NCI-H345 (cell line): ENCODE measurements at places on chromosomes 6 and 20.

DNA sequence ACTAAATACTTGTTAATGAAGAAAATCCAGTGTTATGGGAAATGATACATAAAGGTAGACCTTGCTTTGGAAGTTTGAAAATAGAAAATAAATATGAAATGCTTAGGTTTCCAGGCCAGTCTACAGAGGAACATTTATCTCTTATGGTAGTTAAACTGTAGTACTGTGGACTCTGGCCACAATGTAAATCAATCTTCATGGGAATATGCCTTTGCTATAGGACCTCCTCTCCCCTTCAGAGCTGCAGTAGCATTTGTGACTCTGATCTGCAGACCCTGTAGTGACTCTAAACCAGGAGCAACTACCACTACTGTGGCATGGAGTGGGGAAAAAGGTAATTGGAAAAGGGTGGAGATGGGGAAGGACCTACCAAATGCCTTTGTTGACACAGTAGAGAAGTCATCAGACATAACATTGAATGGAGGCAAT, 4.5 kb downstream of the HSPA1A start:
- no peak for DNase-seq

DNA sequence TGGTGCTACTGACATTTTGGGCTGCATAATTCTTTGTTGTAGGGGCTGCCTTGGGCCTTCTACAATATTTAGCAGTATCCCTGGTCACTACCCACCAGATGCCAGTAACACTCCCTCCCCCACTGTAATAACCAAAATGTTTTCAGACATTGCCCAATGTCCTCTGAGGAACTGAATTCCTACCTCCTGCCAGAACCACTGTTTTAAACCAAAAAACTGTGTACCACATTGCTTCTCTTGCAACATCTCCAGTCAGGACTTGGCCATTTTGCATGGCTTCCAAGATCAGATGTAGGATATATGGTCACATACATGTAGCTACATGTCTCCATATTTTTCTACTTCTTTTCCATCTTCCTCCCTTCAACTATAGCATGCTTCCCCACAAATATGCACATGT, 97.4 kb upstream of the IFNGR1 start:
- no peak for DNase-seq

DNA sequence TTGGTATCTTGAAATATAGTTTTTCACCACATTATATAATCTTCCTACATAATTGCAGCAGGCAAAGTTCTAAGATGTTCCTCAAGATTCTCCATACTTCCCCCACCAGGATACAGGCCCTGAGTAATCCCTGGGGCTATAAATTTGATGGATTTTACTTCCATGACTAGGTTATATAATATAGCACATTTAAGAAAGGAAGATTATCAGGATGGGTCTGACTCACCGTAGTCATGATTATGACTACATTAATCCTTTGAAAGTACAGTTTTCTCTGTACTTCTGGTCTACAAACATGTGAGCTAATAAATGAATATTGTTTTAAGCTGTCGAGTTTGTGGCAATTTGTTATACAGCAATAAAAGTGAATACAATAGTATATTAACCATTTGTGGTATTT, 122.5 kb downstream of the MACROD2 start:
- no peak for DNase-seq

DNA sequence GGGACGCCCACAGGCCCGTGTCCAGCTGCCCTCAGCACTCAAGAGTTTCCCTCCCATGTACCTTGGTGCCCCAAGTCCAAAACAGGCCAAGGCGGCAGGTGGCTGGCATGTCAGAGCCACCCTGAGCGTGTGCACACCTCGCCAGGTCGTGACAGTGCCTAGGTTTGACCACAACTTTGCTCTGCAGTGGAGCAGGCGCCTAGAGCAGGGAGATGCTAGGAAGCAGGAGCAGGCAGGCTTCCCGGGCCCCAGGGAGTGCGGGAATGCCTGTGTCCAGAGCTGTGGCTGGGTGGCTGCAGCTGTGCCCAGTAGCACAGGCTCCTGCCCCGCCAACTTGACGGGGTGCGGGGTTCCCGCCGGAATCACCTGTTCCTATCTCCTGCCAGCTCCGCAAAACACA, 380.8 kb upstream of the IMPG1 start:
- no peak for DNase-seq

DNA sequence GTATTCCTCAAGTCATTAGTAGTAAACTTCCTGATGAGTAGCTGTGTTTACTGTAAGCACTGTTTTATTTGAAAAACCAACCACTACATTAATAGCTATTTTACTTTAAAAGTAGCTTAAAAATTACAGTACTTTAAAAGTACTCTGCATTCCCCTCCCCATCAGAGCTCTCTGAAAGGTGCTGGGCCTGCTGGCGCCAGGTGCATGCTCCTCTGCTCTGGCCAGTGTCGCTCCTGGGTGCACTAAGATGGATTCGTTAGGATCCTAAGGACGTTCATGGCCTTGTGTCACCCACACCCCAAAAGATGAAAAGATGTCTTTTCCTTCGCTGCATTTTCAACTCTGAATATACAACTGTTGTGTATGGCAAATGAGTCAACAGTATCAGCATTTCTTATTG, 43.9 kb upstream of the KIF25 start:
- no peak for DNase-seq

GRCh38 chr6:107292715-107293271, 166.6 kb downstream of the PDSS2 start:
- no peak for DNase-seq

DNA sequence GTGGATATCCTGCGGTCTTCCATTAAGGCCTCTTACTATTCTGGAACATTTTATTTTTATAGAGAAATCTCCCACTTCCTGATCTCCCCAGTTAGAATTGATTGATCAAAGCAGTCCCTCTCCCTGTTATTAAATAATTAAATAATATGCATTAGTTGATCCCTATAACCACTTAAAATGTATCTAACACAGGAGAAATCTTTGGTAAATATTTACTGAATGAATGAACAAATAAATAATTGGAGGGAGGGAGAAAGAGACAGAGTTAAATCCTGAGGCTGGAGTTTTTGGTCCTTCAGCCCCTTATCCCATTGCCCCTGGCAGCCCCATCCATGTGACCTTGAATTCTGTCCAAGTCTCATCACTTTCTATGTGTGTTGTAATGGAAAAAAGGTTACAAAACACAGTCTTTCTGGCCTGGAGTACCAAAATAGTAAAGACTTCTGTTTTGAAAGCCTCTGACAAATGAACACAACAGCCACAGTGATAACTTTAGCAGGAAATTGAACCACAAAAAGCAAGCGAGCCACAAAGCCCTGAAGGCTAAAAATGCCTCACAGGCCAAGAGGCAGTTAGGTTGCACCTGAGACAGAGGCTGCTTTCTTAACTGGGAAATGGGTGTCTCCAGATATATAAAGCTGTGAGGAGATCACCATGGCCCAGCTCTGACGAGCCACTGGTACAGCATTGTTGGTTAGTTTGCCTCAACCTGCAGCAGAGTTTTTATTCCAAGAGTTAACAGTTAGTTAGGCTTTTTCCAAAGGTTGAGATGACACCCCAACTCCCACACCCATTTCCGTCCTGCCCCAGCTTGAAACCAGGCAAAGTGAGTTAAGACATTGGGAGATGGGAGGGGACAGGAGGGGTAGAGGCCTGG, 11.3 kb downstream of the NT5E start:
- no peak for DNase-seq

DNA sequence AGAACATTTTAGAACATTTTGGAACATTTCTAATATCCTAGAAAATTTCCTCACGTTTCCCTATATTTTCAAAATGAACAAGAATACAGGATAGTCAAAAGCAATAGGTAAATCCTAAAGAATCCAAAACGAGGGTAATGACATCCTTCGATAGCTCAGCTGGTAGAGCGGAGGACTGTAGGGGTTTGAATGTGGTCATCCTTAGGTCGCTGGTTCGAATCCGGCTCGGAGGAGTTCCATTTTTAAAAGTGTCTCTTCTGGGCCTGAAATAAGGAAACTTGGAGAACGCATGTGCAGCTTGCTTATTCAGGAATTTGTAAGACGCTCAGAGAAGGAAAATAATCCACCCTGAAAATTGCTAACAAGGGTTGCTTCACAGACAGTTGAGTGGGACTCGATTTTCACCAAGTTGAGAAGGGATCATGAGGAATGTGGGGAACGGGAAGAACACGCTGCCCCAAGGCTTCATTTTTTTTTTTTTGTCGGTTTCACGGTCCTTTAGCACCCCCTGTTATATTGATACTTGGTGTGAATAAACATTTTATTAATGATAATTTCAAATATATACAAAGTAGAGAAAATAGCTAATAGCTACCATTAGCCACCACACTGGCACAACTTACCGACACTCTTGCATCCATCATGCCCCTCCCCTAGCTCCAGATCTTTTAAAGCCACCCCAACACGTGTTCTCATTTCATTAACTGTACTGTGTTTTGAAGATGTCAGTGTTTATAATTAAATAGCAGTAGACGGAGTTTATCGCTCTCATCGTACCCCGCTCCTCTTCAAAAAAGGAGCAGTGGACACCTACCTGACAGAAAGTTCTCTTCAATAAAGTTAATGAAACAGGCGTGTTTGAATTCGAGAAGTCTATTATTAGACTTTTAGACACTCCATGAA, 1.8 kb upstream of the ABT1 start:
- DNase-seq, result peak; percentile 12

DNA sequence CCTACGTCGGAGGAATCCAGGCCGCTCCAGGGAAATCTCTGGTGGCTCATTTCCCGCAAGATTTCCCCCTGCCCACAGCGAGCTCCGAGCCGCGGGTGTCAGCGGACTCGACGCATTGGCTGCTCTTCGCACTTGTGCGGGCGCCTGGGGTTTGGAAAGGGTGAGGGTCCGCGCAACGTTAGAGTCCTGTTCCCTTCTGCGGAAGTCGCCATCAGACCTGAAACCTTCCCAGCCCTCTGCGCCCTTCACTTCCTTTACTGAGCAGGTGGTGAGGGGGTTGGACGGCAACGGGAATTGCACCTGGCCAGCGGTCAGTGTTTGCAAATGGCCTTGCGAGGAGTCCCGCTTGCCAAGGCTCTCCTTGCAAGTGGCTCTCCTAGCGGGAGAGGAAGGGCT, 8.4 kb downstream of the PAX1 start:
- DNase-seq, result no peak

DNA sequence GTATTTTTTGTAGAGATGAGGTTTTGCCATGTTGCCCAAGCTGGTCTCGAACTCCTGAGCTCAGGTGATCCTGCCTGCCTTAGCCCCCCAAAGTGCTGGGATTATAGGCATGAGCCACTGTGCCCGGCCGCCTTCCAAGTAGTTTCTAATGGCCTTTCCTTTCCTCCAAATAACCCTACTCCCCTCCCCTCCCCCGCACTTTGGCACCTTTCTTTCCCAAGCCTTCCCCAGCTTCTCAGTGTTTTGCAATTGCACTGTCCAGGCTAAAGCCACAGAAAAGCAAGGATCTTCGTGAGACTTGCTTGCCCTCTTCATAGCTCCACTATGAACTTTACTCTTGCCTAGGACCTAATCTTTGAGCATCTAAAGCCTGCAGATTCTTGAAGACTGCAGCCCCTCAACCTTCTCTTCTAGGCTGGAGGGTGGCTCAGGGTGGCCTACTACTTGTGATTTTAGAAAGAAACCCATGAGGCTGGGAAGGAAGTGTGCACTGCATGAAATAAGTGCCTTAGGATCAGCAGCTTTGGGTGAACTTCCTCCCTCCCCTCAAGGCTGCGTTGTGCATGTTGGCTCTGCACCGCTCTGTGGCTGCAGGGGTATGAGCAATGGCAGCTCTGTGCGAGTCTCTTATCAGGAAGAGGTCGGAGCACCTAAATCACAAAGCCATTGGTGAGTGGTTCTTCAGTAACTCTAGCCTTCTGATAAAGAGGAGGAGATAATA, 152.4 kb upstream of the SNX9 start:
- DNase-seq, result no peak

DNA sequence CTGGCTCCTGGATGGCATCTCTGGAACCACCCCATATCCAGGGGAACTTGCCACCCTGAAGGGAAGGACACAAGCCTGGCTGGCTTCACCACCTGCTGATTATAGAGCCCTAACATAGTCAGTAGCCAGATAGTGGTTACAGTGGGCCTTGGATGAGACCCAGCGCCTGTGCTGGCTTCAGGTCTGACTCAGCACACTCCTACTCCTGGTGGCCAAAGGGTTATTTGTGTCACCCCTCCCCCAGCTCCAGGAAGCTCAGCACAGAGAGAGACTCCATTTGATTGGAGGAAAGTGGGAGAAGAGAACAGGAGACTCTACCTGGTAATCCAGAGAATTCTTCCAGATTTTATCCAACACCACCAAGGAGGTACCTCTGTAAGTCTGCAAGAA, 12.8 kb downstream of the SNX14 start:
- DNase-seq, result no peak

DNA sequence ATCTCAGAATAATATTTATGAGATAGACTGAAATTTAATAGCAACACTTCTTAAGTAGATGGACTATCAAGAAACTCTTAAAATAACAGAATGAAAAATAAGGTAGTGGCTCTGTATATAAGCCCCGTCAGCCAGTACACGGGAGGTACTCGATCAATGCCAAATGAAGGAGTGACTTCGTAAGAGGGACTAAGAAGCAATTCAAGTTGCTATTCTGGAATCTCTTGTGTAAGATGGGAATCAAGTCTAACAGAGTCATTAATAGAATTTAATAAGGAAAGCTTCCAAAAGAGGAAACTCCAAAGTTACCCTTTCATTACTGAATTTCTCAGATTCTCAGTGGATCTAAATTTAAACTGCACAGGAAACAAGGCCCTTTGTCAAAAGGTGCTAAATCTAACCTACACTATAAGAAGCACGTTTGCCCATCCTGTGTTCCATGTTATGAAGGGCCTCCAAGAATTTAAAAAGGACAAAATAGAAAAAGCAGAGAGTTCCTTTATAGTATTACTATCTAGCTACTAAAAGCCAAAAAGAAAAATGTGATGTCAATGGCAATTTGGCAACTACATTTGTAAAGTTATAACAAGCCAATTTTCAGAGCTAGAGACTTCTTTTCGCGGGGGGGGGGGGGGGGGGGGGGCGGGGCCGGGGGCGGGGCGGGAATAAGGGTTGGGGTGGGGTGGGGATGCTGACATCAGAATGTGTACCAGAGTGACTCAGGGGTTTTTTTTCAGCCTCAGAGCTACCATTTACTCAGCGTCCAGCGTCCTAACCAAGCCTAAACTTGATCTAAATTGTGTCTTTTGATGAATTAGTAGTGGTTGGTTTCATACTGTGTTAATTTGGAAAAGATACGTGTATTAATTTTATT, 200.6 kb downstream of the GMPR start:
- DNase-seq, result no peak

DNA sequence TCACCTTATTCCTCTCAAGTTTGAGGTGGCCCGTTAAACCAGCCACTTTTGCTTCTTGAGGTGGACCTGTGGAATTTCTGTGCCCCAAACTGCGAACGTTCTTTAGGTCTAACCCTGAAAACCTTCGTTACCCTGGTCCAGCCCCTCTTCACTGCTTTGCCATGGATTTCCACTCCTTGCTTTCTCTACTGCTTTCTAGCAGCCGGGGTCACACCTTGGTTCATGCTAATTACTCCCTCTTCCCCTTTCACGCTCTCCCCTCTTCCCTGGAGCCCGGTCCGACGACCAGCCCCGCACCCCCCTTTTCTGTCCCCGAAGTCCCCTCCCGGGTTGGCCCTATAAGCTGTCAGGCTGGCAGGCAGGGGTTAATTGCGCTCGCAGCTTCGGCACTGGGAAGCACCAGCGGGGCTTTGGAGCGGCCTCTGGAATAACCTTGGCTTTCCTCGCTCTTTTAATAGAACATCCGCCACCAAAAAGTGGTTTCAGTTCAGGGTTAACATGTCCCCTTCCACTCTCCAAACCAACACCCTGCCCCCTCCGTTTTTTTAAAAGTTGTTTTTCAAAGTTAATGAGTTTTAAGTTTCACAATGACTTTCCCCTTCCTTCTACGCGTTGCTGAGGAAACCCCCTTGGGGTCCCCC, 1.4 kb upstream of the HIVEP1 start:
- DNase-seq, result peak; percentile 41
